Activated naive CD4-positive, alpha-beta T cell (primary cell): ENCODE measurements at places on chromosomes 2 and 18.

- no peak for DNase-seq
Measured at GRCh38 chr2:115904516-115904915, 1462.1 kb downstream of the DPP10 start.

- DNase-seq: no peak
Measured at GRCh38 chr18:35071819-35072247, 30.6 kb downstream of the MAPRE2 start.

- DNase-seq: no peak
Measured at GRCh38 chr2:179991344-179991743, 15.8 kb downstream of the CWC22 start.

GRCh38 chr2:16750175-16750924, 84.7 kb upstream of the CYRIA start:
- DNase-seq: no peak

DNA sequence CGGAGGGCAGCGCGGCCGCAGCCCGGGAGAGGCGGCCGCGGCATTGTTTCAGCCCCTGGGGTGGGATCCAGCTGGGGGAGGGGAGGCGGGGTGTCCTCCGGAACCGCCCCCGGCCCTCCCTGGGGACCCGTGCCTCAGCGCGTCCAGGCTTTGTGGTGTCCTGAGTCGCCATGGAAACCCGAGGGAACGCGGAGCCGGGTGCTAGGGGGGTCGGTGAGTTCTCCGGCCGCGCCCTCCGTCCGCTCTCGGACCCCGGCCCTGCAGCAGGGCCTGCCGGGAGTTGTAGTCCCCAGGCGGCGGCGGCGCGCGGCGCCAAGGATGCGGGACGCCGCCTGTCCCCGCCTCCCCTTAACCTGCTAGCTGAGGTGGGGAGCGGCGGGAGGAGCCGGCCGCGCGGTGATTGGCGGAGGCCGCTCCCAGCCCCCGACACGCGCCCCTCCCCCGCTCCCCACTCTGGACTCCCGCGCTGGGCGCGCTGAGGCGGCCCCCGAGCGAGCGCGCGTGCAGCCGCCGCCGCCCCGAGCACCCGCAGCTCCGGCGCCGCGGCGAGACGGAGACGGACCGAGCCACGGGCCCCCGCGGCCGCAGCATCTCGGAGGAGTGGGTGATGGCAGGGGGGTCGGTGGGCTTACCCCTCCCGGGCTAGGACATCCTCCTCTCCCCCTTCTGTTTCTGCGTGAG, at the start of gene DPYSL5:
Gene DPYSL5 (plus strand): TSS at position 478 of the 681 bp plus-strand sequence. CDS start 50,368 bp downstream, outside the sequence.
- DNase-seq: no peak

- DNase-seq: no peak
Measured at GRCh38 chr2:217954971-217955740, 47.6 kb downstream of the TNS1 start.

DNA sequence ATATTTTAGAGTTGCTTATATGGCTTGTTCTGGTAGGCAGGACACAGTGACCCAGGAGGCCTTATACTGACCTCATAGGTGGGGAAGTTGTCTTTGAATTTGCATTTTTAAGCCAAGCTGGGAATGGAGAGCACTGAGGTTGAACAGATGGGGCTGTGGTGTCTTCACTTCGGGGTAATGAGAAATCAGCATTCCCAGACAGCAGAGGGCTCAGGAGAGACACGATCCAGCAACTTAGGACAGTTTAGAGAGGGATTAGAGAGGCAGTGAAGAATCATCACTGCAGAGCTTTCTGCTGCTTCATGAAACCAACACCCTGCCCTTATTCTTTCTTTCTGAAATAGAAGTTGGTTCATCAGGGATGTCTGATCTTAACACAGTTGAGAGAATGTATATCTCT, 202.4 kb downstream of the TDRD15 start:
- no peak for DNase-seq
